Left lung (tissue), 14 donors: ENCODE measurements at places on chromosomes 13 and 19. TPM values are rescaled to one million over a fixed set of nuclear protein-coding genes. Genes with fewer than 3 reads are reported as not detected.

DNA sequence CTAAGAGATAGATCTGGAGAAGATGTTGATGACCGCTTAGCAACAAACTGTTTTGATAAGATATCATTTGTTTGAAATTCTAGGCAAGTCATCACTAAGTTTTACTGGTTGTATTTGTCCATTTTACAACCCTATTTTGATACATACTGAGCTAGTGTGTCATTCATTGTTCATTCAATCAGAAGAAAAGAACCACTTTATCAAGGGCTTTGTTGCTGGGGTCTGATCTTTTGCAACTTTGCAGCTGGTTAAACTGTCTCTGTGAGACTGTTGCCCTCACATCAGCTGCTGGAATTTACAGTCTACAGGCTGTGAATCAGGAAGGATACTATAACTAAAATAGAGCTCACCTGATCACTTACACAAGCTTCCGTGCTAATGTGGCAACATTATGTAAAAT, 290.5 kb downstream of the RFC3 start:
- DNase-seq: no peak

GRCh38 chr13:26037302-26037701, 14.5 kb downstream of the SHISA2 start:
- DNase-seq: no peak

- DNase-seq: no peak
These were observed 81.8 kb downstream of the GPR12 start for GRCh38 chr13:26678796-26679195.

- no peak for DNase-seq
These were observed 2411.1 kb downstream of the PCDH9 start for GRCh38 chr13:64819081-64819480.

CPAMD8 gene
- polyA plus RNA-seq: 78.8 TPM

DACT3 gene
- 49.9 TPM for polyA plus RNA-seq
